CD4-positive, alpha-beta T cell treated with Interferon alpha-2 for 1 hour (primary cell): ENCODE measurements at places on chromosomes 3 and 15.

GRCh38 chr3:82736696-82737277, 975.3 kb upstream of the GBE1 start:
- no peak for DNase-seq

GRCh38 chr3:47636921-47637320, 58.3 kb upstream of the CSPG5 start:
- no peak for DNase-seq

GRCh38 chr3:81761904-81762580, 597 bp upstream of the GBE1 start:
- DNase-seq: no peak

DNA sequence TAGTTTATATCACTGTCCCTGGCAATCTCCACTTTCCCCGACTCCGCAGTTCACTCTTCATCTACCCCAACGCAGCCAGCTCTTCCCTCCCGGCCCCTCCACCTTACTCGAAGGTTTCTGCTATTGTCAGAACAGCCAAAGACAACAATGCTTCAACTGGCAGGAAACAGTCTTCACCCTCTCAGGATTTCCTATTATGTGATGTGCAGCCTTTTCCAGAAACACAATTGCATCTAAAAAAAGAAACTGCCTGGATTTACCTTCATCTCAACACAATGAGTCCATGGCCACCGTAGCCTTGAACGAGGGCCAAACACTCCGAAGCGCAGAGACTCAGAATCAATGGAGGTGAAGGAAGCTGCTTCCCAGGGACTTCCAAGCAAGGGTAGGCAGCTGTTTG, 182.1 kb upstream of the TSC22D2 start:
- no peak for DNase-seq

- peak; percentile 43 for DNase-seq
Observed at GRCh38 chr15:58472821-58473581, 41.2 kb downstream of the LIPC start.

- DNase-seq: no peak
Observed at GRCh38 chr3:131232711-131233267, 148.8 kb upstream of the NUDT16 start.

DNA sequence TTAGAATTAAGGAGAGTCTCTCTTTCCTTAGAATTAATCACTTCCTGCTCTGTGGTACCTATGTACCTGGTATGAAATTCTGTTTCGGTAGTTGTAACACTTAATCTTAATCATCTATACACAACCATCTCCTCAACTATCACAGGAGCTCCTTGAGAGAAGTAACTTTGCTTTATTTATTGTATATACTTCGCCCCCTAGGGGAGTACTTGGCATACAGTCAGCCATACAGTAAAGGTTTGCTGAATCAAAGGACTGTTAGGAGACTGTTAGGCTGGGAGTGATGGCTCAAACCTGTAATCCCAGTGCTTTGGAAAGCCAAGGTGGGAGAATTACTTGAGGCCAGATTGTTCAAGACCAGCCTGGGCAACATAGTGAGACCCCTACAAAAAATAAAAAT, 44.7 kb downstream of the RORA start:
- DNase-seq: peak; percentile 5

- no peak for DNase-seq
Observed at GRCh38 chr15:45122719-45123118, 7.0 kb downstream of the DUOXA1 start.

- DNase-seq: no peak
Observed at GRCh38 chr3:45701172-45701867, 12.1 kb downstream of the SACM1L start.

DNA sequence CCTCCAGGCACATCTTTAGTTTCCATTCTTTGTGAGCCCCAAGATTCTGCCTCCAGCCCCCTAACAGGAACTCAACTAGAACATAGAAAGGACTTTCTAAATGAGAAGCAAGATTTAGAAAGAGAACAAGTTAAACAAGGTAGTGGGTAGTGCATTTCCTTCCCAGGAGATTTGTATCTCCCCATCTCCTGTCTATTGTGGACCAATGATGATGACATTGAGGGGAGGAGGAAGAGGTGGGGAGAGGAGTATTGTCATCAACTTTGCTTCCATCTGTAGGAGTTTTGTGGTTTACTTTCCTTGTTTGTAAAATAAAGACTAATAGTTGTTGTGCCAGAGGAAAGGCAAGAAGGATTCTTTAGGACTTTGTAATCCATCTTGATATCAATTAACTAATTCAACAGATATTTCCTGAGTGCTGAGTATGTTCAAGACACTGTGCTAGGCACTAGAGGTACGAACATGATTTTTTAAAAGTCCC, 235.3 kb upstream of the ROPN1 start:
- no peak for DNase-seq

DNA sequence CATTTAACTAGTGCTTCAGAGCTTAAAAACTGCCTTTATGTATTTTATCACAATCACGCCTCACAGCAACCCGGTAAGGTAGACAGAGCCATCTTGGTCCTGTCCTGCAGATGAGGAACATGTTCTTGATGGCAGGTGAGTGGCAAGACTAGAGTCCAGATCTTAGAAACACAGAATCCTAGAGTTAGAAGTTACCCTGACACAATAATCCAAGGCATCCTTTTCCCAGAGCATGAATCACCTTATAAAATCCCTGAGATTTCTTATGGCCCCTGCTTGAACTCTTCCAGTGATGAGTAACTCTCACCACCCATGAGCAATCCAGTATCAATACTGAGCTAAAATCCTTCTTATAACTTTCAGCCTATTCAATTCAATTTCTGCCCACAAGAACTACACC, 16.9 kb downstream of the POPDC2 start:
- DNase-seq: no peak

GRCh38 chr3:13498354-13499060, 18.4 kb downstream of the HDAC11 start:
- DNase-seq: no peak

DNA sequence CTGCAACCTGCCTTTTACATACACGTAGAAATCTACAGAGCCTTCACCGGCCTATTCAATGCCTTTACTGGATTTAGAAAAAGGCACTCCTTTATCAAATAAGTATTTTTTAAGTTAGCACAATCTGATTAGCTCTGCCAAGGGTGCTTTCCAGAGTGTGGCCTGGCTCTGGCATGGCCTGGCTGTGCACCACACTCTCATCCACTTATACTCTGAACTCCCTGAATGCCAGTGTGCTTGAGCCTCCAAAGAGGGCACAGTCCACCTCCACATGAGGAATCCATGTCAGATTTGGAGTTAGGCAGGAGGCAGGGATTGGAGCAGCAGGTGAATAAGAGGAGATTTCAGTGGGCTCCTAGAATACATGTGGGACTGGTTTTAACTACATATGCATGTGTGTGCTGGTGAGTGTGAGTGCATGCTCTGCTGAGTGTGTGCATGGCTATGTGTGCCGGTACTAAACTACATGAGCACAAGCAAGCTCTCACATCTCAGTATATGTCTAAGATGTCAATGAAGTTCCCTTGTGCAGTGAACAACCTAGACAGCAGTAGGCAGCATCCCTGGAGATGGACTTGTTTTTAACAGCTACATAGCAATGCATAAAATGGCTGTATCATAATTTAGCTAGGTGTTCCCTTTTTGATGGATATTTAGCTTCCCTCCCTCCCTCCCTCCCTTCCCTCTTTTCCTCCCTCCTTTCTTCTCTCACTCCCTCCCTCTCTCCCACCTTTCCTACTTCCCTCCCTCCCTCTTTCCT, 17.8 kb upstream of the ZFAND6 start:
- DNase-seq: no peak
